ENCODE measurements at places on chromosomes 5 and 9. TPM values are rescaled to one million over a fixed set of nuclear protein-coding genes. Genes with fewer than 3 reads are reported as not detected.

RETREG1 gene
- 25.2 TPM for total RNA-seq

DNA sequence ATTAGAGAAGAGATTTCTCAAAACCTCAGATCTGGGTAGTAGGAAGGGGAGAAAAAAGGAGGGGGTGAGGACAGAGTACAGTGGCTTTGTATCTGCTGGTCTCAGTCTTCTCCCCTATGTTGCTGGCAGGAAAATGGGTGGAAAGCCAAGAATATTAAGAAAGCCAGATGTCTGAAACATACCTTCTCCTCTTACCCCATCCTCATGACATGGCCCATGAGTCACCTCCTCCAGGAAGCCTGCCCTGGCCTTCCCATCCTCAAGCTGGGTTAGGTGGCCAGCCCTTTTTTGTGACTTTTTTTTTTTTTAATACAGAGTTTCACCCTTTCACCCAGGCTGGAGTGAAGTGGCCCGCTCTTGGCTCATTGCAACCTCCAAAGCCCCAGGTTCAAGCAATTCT is 61.8 kb downstream of the ABCA1 start:
- DNase-seq = no peak

ADAMTS13 gene
- total RNA-seq = 21.4 TPM

RNF183 gene
- total RNA-seq = 0.20 TPM

NKD2 gene
- total RNA-seq = 1.6 TPM

C9orf153 gene
- total RNA-seq = 0.15 TPM

DNA sequence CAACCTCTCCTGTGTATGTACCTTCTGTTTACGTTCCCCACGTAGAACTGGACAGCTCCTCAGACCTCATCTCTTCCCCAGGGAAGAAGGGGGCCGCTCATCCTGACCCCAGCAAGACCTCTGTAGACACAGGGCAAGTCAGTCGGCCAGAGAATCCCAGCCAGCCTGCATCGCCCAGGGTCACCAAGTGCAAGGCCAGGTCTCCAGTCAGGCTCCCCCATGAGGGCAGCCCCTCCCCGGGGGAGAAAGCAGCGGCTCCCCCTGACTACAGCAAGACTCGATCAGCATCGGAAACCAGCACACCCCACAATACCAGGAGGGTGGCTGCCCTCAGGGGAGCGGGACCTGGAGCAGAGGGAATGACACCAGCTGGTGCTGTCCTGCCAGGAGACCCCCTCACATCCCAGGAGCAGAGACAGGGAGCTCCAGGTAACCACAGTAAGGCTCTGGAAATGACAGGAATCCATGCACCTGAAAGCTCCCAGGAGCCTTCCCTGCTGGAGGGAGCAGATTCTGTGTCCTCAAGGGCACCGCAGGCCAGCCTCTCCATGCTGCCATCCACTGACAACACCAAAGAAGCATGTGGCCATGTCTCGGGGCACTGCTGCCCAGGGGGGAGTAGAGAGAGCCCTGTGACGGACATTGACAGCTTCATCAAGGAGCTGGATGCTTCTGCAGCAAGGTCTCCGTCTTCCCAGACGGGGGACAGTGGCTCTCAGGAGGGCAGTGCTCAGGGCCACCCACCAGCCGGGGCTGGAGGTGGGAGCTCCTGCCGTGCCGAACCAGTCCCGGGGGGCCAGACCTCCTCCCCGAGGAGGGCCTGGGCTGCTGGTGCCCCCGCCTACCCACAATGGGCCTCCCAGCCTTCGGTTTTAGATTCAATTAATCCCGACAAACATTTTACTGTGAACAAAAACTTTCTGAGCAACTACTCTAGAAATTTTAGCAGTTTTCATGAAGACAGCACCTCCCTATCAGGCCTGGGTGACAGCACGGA is 86.7 kb downstream of the GOLPH3 start:
- DNase-seq = no peak

ANKRD20A1 gene
- 0.48 TPM for total RNA-seq

GRCh38 chr9:34170237-34170991 is 8.4 kb upstream of the UBAP1 start:
- DNase-seq = no peak

GRCh38 chr9:119968836-119969707 is 599.8 kb upstream of the BRINP1 start:
- peak; percentile 76 for DNase-seq

EDIL3 gene
- total RNA-seq = 0.20 TPM

- DNase-seq = no peak
Measured at GRCh38 chr5:142215915-142216681, 107.5 kb downstream of the NDFIP1 start.

FBXO10 gene
- 3.4 TPM for total RNA-seq

AK8 gene
- total RNA-seq = not detected

GRCh38 chr5:15074651-15075050 is 203.1 kb upstream of the ANKH start:
- no peak for DNase-seq
